ENCODE measurements at places on chromosomes 2 and 18.

GRCh38 chr2:24400207-24400907 lies 40.0 kb upstream of the ITSN2 start:
- no peak for DNase-seq

- DNase-seq = no peak
These were observed 1003.5 kb upstream of the NRXN1 start for GRCh38 chr2:52035391-52035790.

- no peak for DNase-seq
These were observed 192.1 kb upstream of the RND3 start for GRCh38 chr2:150679456-150680120.

- no peak for DNase-seq
These were observed 97.8 kb upstream of the NETO1 start for GRCh38 chr18:72965616-72966015.

DNA sequence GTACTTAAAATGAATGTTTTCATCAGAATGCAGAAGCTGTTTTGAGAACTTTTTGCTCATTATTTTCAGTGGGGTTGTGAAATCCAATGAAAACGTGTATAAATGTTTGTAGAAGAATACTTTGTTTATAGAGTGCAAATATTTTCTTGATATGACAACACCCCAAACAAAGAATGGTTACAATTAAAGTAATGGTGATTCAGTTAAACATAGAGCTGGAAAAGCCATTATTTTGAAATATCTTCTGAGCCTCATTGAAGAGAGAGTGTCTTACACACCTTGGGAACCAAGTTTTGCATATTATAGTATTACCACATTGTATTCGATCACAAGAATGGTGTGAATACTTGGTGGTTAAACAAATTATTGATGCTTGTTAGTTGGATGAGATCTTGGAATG lies 48.7 kb downstream of the SPTBN1 start:
- no peak for DNase-seq

DNA sequence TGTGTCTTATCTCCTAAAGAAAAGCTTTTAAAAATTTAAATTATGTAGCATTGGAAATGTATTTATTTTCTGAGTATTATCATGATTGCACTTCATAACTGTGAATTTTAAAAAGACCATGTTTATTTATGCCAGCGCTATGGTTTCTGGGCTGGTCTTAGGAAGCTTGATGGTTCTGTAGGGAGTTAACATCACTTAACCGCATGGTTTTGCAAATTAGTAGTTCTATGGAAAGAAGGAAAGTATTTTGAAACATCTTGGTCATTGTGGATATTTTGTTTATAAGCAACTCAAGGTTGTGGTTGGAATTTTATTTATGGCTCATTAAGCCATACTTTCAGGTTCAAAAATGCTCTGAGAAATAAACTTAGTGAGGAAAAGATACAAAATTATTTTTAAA lies 549.4 kb downstream of the STK39 start:
- no peak for DNase-seq

DNA sequence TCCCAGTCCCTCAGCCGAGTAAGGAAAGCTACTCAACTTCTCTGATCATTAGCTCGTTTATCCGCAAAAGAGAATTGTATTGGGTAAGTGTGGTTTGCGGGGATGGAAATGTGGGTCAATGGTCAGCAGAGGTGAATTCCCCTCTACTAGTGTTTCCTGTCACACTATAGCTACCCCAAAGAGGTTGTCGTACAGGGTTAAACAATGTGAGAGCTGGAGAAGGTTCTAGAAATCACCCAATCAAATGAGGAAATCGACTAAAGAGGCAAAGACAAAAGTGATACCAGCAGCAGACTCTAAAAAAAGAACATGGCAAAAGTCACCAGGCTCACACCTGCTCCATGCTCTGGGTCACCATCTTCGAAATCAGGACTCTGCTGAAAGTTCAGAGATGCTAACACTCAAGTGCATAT lies 144.7 kb upstream of the ITGA4 start:
- no peak for DNase-seq

DNA sequence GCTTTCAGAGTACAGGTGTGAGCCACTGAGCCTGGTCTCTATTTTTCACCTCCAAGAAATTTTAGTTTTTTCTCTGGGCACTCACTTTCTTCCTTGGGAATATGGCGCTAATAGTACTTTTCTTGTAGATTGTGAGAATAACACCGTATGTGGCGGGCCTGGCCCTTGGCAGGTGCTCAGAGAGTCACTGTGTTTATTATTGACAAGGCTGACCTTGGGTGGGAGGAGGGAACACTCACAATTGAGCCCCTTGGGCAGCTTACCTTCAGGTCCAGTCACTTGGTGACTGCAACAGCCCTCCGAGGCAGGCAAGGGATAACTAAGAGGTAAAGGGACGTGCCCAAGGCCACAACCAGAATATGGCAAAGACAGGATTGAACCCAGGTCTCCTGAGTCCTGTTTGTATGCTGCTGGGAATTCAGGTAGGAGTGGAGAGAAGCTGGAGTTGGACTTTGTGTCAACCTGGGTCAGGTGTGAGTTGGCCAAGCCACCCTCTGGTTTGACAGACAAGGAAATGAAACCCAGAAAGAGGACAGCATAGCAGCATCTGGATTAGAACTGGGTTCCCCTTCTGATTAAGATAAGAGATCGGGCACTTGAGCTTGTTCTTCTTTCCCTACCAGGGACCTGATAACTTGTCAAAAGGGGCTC lies 2.8 kb upstream of the STK25 start:
- DNase-seq = no peak

GRCh38 chr18:28002841-28003240 lies 174.1 kb downstream of the CDH2 start:
- no peak for DNase-seq

- DNase-seq = no peak
These were observed 391 bp downstream of the ZNF385B start for GRCh38 chr2:179861027-179861415.

DNA sequence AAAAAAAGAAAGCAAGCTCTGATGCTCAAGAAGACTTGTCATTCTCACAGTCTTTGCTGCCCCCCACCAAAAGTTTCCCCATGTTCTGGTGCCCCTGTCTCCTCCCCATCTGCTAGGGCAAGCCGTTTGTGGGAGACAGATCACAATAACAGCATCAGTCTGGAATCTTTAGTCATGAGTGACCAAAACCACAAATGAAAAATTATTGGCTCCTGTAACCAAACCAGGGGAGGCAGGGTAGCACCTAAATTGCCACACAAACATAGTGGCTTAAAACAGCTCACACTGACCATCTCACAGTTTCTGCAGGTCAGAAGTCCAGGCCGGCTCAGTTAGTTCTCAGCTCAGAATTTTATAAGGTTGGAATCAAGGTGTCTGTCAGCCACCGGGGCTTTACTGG lies 9.1 kb upstream of the B3GNT7 start:
- no peak for DNase-seq
